Lower lobe of right lung (tissue), 2 donors: ENCODE measurements at places on chromosomes 3 and 15.

GRCh38 chr15:66786708-66787488 is 84.9 kb downstream of the SMAD6 start:
- H3K4me3 ChIP-seq = no peak overlapping the region
- peaks cover 5% of the 10 kb centered on the region for H3K4me1 ChIP-seq
- H3K27ac ChIP-seq = no peak overlapping the region
- H3K36me3 ChIP-seq = peaks cover 22% of the 10 kb centered on the region
- DNase-seq = no peak

GRCh38 chr3:143362115-143362991 is 242.8 kb downstream of the CHST2 start:
- no peaks in the 10 kb centered on the region for H3K27me3 ChIP-seq
- H3K36me3 ChIP-seq = no peaks in the 10 kb centered on the region
- no peak overlapping the region for H3K27ac ChIP-seq
- no peak overlapping the region for H3K4me3 ChIP-seq
- no peaks in the 10 kb centered on the region for H3K4me1 ChIP-seq

DNA sequence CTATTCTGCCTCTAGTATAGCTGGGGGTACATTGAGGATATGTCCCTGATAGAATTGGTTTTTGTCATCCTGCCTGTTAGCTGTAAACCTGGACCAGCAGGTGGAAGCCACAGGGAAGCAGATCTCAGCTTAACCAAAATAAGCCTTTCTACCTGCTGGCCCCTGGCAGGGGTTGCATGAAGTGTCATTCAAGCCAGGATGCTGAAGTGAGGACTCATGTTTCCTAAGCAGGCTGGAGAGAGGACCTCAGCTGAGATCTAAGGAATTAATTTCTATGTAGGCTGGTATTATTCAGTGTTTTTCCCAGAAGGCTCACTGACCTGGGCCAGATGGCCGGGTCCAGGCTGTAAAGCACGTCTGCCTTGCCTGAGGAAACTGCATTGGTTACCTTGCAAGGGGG is 128.9 kb downstream of the MEGF11 start:
- H3K27me3 ChIP-seq = peaks cover 12% of the 10 kb centered on the region
- no peak overlapping the region for H3K27ac ChIP-seq
- H3K4me1 ChIP-seq = no peaks in the 10 kb centered on the region
- H3K4me3 ChIP-seq = no peak overlapping the region

- peaks cover 97% of the 10 kb centered on the region for H3K36me3 ChIP-seq
- DNase-seq = no peak
- no peak overlapping the region for H3K27ac ChIP-seq
These were observed 62.7 kb downstream of the NPTN start for GRCh38 chr15:73570355-73571032.

- no peak overlapping the region for H3K4me3 ChIP-seq
- H3K4me1 ChIP-seq = peaks cover 34% of the 10 kb centered on the region
- no peaks in the 10 kb centered on the region for H3K36me3 ChIP-seq
- no peak for DNase-seq
These were observed 30.9 kb downstream of the UBE2E1 start for GRCh38 chr3:23836536-23837230.

GRCh38 chr3:140406655-140407054 is 271.2 kb upstream of the TRIM42 start:
- no peak overlapping the region for H3K4me3 ChIP-seq
- DNase-seq = no peak
- peaks cover 7% of the 10 kb centered on the region for H3K4me1 ChIP-seq
- no peaks in the 10 kb centered on the region for H3K27me3 ChIP-seq

GRCh38 chr3:186209810-186210752 is 101.2 kb upstream of the ETV5 start:
- peak overlapping the region; percentile 67 for H3K27ac ChIP-seq
- no peak overlapping the region for H3K4me3 ChIP-seq
- no peaks in the 10 kb centered on the region for H3K36me3 ChIP-seq
- no peak for DNase-seq

- H3K27ac ChIP-seq = no peak overlapping the region
- DNase-seq = no peak
- no peak overlapping the region for H3K4me3 ChIP-seq
- no peaks in the 10 kb centered on the region for H3K27me3 ChIP-seq
- no peaks in the 10 kb centered on the region for H3K4me1 ChIP-seq
- no peaks in the 10 kb centered on the region for H3K36me3 ChIP-seq
These were observed 392.0 kb upstream of the RORA start for GRCh38 chr15:61621146-61621545.

- DNase-seq = no peak
- no peak overlapping the region for H3K4me3 ChIP-seq
- H3K36me3 ChIP-seq = no peaks in the 10 kb centered on the region
- no peaks in the 10 kb centered on the region for H3K4me1 ChIP-seq
- H3K27me3 ChIP-seq = no peaks in the 10 kb centered on the region
- no peak overlapping the region for H3K27ac ChIP-seq
These were observed 50.2 kb downstream of the KLF15 start for GRCh38 chr3:126306888-126307482.

DNA sequence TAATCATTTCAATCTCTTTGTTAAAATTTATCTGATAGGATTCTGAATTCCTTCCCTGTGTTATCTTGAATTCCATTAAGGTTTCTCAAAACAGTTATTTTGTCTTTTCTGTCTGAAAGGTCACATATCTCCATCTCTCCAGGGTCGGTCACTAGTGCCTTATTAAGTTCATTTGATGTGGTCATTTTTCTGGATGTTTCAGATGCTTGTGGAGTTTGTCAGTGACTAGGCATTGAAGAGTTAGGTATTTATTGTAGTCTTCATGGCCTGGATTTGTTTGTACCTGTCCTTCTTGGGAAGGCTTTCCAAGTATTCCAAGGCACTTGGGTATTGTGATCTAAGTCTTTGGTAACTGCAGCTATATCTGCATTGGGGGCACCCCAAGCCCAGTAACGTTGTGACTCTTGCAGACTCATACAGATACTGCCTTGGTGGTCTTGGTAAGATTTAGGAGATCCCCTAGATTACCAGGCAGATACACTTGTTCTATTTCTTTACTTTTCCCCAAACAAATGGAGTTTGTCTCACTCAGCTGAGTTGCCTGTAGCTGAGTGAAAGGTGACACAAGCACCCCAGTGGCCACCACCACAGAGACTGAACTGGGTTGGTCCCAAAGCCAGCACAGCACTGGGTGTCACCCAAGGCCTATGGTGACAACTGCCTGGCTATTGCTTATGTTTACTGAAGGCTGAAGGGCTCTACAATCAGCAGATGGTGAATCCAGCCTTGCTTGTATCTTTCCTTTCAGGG is 18.9 kb upstream of the SLC27A2 start:
- H3K4me3 ChIP-seq = no peak overlapping the region
- no peaks in the 10 kb centered on the region for H3K36me3 ChIP-seq
- DNase-seq = no peak
- no peak overlapping the region for H3K27ac ChIP-seq
- no peaks in the 10 kb centered on the region for H3K27me3 ChIP-seq
